GM12864 (cell line): ENCODE measurements at places on chromosomes 12 and 14.

GRCh38 chr14:24693353-24693737 lies 59.4 kb upstream of the GZMB start:
- no peak for DNase-seq

DNA sequence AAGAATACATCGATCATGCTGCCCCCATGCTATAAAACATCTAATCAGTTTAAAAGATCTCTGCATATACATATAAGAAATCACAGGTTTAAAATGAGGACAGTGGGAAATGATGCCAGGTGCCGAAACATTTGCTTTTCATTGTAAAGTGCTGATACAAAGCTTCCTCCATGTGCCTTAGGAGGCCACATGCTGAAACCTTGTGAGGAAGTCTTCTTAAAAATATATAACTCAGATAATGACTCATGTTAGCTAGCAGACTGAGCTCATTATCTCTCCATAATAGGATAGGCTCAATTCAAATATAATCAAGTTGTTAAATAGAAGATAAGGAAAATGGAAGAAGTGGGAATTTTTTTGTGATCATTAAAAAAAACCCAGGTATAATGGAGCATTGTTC lies 65.9 kb downstream of the RFX4 start:
- DNase-seq, result no peak

DNA sequence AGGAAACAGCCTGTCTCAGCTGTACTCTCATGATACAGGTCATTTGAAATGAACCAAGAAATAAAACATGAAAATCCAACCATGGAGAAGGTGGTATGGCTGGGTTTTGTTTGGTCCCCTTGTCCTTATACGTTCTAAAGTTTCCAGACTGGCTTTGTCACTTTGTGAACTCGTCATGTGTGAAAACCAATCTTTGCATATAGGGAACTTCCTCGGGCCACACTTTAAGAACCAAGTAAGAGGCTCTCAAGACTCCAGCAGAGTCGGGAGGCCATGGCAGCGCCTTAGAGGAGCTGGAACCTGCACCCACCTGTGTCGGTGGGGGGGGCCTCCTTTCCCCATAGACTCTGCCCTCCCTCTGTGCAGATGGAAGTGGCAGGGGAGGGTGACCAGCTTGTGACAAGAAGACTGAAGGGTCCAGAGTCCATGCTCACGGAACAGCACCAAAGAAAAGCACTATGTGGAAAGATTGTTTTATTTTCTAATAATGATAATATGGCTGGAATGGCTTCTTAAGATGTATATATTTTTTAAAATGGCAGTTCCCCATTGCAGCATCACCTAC lies 125.3 kb downstream of the ESRRB start:
- DNase-seq, result no peak

- no peak for DNase-seq
Observed at GRCh38 chr14:30227436-30227835, 299.8 kb upstream of the PRKD1 start.

GRCh38 chr14:89489761-89490437 lies 72.9 kb upstream of the FOXN3 start:
- DNase-seq, result no peak

- DNase-seq, result no peak
Observed at GRCh38 chr12:19620222-19620621, 180.9 kb downstream of the AEBP2 start.

DNA sequence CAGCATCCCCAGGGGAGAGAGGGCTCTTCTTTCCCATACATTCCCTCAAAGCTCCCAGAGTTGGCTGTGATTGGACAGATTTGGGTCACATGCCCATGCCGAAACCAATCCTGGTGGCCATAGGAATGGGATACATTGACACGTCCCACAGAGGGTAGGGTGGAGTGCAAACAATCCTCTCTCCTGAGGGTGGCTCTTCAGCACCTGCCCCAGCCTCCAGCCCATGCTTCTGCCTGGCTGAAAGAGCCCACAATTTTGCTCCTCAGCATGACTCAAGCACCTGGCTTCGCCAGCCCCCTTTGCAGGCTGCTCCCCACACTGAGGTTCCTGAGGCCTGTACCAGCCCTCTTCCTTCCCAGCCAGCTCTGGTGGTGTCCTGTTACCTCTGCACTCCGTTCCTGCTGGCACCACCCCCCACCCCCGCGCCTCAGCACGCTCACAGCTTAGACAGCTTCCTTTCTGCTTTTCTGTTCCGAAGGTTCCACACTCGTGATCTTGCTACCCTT lies 71.7 kb downstream of the CCDC92 start:
- DNase-seq, result no peak
